MV-4-11 (cell line): ENCODE measurements at places on chromosomes 5 and 9.

GRCh38 chr5:170861667-170861916, 226 bp upstream of the RANBP17 start:
- DNase-seq, result no peak

- peak; percentile 41 for DNase-seq
Measured at GRCh38 chr5:114184006-114184405, 177.9 kb upstream of the KCNN2 start.

- peak; percentile 54 for DNase-seq
Measured at GRCh38 chr9:83625178-83625577, 2.2 kb downstream of the IDNK start.

DNA sequence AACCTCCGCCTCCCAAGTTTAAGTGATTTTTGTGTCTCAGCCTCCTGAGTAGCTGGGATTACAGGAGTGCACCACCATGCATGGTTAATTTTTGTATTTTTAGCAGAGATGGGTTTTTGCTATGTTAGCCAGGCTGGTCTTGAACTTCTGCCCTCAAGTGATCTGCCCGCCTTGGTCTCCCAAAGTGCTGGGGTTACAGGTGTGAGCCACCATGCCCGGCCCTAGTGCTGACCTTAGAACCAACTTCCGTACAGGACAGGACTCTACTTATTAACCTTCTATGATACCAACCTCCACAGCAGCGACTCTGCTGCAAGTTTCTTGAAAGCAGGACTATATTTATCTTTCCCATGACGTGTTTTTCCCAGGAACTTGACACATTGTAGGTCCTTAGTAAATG, 176.9 kb downstream of the RGS3 start:
- no peak for DNase-seq

DNA sequence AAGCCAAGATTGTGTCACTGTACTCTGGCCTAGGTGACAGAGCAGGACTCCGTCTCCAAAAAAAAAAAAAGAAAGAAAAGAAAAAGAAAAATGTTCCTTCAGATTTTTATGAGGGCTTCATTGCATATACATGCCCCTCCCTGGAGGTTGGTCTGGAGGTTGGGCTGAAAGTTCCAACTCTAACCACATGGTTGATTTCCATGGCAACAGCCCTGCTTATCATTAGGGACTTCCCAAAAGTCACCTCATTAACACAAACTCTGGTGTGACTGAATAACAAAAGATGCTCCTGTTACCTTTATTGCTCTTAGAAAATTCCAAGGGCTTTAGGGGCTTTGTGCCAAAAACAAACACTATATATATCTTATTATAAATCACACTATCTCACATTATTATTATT, 113.8 kb downstream of the TMC1 start:
- no peak for DNase-seq

DNA sequence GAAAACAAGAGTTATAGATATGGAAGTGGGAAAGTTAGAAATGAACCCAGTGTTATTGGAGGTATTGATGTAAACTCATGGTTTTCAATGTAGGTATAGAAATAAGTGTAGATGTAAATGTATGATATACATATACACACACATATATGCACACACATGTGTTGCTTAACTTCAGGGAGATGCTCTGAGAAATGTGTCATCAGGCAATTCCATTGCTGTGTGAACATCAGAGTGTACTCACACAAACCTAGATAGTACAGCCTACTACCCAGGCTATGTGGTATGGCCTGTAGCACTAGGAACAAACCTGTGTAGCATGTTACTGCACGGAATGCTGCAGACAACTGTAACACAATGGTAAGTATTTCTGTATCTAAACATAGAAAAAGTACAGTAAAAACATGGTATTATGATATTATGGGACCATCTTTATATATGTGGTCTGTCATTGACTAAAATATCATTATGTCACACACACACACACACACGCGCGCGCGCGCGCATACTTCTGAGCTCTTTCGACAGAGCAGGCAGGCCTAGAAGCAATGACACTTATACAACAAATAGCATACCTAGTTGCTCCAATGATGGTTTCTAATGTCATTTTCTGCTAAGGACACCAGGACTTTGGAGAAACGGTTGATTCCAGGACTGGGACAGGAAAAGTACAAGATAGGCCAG, 86.6 kb downstream of the MACROH2A1 start:
- DNase-seq, result no peak

DNA sequence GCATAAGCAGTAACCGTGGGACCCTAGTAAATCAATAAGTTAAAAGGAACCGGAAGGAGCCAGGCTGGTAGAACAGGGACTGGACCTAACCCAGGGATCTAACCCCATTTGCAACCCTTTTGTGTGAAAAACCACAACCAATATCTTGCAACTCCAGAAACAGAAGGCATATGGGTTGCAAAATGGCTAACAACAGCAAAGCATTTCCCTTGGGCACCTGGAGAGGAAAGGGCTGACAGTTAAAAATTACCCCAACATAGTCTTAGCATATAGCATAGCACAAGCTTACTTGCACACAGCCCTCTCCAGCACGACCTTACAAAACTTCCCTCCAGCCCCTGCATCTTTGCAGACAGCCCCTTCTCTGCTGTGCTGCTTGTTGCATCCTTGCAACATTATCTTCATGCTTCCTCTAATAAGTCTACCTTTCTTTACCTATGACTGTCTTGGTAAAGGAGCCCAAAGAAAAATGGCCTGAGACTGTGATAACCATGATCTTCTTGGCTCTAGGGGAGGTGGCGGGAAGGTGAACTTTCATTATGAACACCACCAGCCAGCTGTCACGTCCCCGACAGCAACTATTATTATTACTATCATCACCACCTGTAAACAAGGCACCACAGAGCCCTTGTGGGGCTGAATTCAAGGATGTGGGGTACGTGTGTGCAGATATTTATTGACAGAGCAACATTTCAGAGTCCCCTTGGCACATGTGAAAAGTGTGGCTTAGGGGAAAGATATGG, 49.8 kb downstream of the PRRC1 start:
- peak; percentile 63 for DNase-seq

- DNase-seq, result no peak
Measured at GRCh38 chr5:28014779-28015178, 976.4 kb upstream of the CDH9 start.

DNA sequence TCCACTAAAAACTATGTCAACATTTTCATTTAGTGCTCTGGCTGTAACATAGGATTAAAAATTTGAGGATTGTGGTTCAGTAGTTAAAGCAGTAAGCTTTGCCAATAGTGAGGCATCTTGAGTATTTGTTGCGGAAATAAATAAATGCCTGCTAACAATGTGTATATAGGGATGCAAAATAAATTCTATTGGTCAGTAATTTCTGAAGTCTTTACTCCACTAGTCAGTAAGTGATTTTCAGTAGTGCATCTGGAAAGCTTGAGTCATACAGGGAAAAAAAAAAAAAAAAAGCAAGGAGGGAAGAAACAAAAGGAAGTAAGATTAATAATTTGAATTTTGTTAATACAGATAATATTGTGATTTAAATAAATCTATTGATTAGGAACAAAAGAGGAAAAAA, 21.0 kb downstream of the NIPBL start:
- DNase-seq, result no peak

DNA sequence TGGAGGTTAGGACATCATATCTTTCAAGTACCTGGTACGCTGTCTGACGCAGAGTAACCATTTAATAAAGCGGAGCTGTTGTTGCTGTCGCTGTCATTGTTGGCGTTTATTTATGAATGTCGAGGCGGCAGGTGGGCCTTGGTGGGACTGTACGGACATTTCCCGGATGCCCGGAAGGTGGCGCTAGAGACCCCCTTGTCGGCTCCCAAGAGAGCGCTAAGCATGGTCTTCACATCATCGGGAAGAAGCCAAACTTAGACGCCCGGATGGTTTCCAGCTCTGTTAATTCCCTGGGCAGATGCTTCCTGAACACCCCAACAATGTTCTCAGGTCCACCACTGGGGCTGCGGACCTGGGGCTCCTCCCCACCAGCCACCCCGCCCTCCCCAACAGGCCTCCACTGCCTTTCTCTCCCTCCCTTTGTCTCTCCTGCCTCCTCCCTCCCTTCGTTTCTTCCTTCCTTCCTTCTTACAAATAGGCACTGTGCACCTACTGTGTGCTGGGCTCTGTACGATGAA, 54.1 kb downstream of the DUSP1 start:
- DNase-seq, result peak; percentile 39

- no peak for DNase-seq
Measured at GRCh38 chr5:6386271-6386670, 7.9 kb upstream of the MED10 start.

DNA sequence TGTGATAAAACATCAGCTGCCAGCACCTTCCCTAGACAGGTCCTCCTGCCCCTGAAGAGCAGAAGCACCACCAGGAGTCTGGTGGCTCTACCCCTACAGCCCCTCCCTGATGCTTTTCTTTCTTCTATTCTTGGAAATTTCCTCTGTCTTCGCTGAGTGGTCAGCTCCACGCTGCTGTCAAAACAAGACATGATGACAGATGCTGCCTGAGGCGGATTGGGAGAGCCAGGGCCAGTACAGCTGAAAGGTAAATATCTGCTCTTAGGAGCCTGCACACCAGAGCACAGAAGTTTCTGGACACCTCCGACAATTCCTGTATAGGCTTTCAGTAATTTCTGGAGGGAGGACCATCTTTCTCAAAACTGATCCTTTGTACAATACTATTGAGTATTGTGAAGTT, 4.7 kb upstream of the OR1Q1 start:
- no peak for DNase-seq

DNA sequence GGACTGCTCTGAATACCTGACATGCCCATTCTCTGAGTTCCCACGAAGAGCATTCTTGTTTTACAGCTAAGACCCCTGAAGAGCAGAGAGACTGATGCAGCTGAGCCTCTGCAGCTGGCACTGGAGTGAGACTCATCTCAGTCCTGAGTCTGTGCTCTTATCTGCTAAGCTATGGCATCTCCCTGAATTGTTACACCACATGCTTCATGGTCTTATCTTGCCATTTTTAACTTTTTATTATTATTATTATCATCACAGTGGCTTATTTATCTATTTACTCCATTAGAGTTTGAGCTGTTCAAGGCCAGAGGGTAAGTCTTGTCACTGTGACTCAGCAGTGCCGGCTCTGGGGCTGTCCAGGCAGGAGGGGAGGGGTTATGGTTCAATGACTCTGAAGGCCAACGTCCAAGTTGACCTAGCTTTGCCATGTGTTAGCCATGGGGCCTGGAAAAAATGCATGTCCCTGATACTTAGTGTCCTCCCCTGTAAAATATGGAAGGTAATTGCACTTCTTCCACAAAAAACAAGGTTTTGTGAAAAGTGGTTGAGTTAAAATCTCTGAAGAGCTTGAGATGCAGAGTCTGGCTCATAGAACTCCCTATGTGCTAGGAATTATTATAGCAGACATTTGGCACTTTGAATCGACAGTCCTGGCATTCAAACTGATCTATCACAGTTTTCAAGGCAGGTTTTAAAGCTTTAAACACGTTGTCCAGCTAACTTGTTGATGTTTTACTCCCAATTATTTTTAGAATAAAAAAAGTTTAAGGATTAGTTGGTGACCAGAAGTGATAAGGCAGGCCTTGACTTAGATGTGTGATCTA, 94.6 kb downstream of the ALDH1A1 start:
- no peak for DNase-seq

DNA sequence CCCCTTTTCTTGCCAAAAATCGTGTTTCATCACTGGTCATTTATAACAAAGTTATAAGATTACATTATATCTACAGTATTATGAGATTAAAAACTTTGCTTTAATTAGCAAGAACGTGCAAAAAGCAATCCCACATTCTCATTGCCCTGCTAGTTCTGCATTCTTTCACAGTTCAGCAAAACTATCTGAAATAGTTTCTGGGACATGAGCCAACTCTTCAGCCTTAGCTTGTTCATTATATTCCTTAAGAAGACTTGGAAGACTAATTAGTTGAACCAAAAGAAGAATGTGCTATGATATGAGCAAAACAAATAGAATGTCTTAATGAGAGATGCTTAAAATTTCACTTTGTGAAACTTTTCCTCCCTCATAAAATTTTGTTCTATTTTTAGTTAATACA, 76.7 kb downstream of the ITGA1 start:
- no peak for DNase-seq

DNA sequence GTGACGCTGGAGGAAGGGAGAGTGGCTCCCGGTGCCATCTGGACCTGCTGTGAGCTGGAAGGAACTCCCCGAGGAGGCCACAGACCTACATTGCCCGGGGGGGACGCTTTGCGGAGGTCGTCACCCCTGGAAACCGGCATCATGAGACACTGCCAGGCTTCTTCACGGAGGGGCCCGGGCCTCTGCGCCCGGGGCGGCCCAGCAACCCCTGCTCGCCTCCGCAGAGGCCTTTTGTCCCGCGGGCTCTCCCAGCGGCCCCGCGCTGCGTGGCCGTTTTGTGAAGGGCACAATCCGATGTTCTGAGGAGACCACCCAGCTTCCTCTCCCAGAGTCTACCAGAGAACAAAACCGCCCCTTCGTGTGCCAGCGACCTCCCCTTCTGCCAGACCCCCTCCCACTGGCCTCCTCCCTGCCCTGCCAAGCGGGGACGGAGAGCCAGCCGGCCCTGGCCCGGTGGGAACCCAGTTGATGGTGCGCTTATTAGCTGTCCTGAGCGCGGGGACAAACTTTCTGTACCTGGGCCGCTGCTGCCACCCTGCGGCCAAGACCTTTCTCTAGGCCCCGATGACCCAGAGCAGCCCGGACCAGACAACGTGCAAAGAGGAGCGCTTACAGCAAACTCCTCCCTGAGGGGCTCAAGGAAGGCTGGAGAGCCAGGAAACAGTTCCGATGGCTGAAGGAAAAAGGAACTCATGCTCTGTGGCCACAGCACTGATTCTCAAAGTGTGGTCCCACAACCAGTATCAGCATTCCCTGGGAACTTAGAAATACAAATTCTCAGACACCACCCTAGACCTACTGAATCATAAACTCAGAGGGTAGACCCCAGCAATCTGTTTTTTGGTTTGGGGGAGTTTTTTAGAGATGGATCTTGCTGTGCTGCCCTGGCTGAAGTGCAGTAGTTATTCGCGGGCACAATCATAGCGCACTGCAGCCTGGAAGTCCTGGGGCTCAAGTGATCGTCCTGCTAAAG, 86.7 kb downstream of the SLC1A3 start:
- peak; percentile 67 for DNase-seq

GRCh38 chr5:72842816-72843215, 26.4 kb downstream of the TNPO1 start:
- peak; percentile 66 for DNase-seq

DNA sequence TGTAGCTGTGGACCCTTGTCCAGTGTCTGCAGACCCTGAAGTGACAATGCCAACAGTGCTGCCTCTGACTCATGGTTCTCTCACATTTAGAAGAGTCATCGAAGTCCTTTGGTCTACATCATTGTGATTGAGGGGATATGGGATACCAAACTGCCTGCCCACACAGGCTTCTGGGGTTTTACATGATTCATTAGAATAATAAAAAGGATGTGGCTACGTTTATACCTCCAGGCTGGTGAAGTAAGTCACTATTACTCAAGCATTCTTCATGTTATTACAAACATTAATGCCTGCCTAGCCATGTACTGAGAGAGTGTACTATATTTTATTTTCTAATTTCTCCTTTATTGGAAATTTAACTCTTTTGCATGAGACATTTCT, 365.7 kb downstream of the SPATA31D1 start:
- DNase-seq, result no peak

GRCh38 chr5:18281947-18282581, 647.8 kb downstream of the TAF11L14 start:
- peak; percentile 50 for DNase-seq

GRCh38 chr5:749101-749670, 35.3 kb downstream of the ZDHHC11B start:
- DNase-seq, result no peak
